ENCODE measurements at places on chromosomes 3 and 15.

DNA sequence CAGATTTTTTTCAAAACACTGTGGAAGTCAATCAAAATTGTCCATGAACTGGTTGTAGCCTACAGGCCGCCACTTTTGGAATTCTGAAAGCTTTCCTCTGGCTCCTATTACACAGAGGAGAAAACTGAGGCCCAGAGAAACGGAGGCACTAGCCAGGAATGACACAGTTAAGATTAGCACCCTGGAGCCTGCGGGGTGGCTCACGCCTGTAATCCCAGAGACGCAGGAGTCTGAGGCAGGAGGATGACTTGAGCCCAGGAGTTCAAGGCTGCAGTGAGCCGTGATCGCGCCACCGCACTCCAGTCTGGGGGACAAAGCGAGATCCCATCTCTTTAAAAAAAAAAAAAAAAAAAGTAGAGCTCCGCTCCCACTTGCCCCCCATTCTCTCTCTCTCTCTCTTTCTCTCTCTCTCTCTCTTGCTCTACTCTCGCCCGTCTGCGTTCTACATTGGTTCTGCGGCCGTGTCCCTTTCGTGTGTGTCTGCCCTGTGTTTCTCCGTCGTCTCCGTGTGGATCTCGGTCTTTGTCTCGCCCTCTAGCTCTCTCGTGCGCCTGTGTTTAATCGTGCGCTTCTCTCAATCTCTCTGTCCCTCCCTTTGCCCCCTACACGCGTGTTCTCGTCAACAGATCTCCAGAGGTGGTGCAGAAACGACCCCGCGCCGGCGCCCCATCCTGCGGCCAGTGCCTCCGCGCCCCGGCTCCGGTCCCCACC lies 512 bp upstream of the TRH start:
- no peak for DNase-seq

DNA sequence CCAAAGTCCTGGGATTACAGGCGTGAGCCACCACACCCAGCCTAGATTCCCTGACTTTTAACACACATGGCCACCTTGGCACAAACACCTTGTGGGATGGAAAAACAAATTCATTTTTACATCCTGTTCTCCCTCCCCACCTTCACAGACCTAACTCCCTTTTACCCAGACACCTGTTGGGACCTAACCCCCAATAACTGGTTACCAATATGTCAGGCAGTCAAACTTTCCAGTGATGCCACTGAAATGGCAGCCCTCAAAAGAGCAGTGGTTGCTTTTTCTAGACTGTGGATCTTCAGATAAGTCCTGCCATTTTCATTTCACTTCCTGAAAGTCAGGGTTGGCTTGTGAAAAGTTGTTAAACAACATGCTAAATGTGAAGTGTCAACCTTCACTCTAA lies 34.9 kb downstream of the SIN3A start:
- no peak for DNase-seq

DNA sequence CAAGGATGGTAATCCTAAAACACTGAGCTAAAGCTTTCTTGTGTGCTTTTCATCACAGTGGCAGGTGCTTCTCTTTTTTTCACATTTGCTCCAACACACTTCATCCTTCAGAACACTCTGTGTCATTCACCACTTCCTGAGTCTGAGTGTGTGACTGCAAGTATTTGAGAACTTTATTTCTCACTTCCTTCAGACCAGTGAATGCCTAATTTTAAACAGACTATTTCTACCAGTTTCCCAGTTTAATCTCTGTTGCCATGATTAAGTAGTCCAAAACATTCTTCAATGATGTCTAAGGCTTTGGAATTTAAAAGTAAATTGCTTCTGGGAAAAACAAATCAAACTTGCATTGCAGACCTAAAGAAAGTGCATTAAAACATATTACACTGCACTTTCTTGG lies 541.2 kb downstream of the RBMS3 start:
- DNase-seq: no peak

DNA sequence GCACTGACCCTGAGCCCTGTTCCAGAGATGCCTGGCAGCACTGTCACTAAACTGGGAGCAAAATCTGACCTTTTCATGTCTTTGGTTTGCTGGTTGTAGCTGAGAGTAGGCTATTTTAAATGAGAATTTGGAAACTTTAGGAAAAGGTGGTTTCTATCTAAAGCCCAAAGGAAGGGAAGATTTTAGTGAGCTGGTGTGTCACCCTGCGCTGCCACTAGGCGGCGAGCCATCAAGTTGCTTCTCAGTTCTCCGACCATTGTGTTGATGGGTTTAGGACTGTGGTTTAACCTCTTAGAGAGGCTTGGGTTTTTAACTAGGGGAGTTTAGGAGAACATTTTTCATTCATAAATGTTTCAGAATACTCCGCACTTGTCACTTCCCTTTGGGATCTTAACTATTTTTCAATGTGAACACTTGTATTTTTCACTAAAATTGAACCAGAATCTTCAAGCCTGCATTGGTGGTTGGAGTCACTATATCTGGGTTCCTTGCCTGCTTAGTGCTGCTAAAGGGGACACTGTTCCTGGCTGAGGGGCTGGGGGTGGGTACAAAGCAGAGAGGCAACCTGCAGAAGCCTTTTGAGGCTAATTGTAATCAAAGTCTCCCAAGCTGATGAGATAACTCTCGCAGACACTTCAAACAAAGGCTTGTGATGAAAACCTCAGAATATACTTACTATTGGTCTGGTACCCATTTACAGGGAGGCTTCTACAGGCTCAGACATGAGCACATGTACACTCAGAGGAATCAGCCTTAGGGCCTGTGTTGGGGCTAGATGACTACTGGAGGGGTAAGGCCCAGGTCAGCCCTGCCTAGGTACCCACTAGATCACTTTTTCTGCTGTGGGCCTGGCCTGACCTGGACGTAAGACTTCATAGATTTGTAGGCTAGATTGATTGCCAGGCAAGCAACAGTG lies 16.8 kb downstream of the EXOSC7 start:
- DNase-seq: peak; percentile 64

DNA sequence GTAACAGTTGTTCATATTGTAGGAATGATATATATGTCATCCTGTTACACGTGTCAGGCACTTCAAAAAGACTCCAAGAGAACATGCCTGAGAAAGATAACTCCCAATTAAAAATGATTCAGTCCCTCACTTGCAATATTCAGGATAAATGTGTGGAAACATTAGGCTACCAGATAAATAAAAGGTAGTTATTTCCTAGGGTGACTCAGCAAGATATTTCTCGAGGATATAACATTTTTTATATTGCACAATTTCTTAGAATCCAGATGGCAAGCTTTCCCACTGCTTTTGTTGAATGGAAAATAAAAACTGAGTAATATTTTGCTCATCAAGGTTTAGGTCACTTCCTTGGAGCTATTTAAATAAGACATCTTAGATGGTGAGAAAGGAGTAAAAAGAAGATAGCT lies 181.4 kb downstream of the GAP43 start:
- DNase-seq: no peak

- DNase-seq: peak; percentile 67
Measured at GRCh38 chr3:57026944-57027343, 33.5 kb upstream of the SPATA12 start.

DNA sequence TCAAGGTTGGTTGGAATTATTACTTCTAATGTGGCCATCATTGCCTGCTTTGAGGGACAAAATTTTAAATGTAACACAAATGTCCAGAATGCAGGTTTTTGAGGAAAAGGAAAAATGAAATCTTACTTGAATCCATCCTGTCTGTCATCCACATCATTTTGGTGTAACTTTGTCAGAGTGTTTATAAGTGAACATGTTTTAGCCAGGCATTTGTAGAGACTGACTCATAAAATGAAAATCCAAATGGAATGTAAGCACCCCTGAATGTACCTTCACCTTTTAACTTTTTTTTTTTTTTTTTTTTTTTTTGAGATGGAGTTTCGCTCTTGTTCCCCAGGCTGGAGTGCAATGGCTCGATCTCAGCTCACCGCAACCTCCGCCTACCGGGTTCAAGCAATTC lies 141.8 kb upstream of the BNIP2 start:
- no peak for DNase-seq

DNA sequence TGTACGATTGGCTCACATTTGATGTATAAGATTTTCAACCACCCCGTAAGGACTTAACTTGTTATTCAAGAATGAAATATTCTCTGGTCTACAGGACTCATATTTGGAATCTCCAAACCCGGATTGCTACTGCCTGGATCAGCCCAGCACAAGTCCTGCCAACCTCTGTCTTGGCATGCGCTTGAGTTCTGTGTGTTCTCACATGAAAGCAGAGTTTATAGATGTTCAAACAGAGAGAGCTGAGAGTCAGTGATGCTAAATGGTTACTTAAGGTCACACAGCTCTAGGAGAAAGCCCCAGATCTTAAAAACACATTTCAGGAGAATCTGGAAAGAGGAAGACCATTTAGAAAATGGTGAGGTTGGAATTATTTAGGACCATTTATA lies 268.0 kb upstream of the TBL1XR1 start:
- no peak for DNase-seq

- DNase-seq: no peak
Measured at GRCh38 chr3:17865631-17866030, 123.2 kb upstream of the TBC1D5 start.

- no peak for DNase-seq
Measured at GRCh38 chr15:25093455-25094029, 138.8 kb downstream of the SNRPN start.

DNA sequence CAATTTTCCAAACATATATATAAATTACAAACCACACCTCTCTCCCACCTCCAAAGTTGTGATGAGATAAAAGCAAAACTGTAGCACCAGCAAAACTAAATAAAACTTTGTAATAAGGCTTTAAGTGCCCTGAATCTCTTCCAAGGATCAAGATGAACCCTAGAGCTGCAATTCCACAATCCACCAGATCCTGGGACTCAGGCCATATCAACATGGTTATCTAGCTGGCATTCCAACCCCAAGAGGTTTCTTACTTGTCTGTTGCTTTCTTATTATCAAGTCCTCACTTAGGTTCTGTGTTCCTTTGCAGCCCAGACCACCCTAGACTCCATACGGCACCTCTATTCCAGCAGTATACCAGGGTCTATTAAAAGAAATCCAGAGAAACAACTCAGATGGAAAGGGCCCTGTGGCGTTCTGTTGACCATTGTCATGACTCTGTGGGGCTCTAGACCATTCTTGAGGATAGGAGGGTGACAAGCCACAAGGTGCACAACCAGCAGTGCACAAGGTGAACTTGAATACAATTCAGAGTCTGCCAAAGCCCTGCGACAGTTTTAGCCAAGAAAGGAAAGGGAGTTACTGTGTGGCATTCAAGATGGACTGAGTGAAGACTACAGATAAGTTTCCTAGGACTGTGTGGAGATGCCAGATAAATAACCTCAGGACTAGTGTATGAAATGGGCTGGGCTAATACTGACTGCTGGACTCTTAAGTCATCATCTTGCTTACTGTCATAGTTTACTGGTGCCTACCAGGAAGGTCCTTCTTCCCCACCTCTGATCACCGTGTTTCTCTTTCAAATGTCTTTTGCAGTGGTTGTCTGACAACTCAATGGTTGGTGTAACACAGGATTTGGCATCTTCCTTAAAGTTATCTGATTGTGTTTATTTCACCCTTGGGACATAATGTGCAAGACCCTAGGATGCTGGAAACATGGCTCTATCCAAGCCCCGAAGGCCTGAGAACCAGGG lies 27.2 kb downstream of the ACKR2 start:
- DNase-seq: no peak

DNA sequence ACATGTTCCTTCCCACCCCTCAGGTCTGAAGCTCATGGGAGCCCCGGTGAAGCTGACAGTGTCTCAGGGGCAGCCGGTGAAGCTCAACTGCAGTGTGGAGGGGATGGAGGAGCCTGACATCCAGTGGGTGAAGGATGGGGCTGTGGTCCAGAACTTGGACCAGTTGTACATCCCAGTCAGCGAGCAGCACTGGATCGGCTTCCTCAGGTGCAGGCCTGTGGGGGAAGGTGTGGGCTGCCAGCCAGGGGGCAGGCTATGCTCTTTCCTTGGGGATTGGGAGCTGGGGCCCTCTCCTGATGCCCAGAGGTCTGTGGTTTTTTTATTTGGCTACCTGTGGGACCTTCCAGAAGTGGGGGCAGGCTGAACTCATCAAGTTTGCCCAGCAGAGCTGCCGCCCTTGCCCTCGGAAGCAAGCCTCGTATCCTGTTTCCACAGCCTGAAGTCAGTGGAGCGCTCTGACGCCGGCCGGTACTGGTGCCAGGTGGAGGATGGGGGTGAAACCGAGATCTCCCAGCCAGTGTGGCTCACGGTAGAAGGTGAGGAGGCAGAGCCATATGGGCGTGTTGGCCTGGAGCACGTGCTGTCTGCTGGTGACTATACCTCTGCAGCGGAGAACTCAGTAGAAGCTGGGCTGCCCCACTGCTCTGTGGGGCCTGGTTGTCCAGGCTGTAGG lies 2.2 kb downstream of the TYRO3 start:
- DNase-seq: no peak

GRCh38 chr15:85746641-85747040 lies 48.1 kb downstream of the KLHL25 start:
- DNase-seq: no peak

DNA sequence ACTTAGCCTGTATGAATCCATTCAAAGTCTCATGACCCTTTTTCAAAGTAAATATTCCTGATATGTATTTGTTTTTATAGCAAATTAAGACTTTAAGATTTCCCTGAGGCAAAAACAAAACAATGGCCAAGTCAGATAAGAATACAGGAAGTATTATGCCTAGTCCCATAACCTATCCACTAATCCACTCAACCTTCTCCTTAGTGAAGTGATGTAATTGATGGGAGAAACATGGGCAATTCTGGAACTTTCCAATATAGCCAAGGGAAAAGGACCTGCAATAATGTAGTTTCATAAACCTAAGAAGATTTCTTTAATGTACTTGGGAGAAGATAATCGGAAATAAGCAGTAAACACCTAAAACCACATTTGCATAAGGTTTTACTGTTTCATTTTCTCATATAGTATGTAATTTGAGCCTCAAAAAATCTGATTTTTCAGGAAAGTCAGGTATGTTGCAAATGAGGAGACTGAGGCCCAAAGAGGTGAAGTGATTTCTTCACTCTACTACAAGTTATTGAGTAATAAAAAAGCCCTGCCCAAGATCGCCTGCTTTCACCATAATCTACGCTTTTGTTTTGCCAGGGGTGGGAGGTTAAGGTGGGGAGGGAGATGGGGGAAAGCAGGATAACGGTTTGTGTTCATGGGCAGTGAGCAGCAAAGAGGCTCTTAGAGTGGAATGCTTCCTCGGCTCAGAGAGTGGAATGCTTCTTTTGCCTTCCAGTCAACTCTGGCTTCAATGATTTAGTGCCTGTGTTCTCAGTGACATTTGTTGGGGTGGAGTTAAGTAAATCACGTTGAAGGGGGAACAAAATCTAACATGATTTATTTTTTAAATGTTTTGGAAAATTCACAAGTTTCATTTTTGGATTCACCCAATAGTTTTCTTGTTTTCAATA lies 95.0 kb upstream of the FNDC3B start:
- no peak for DNase-seq

GRCh38 chr15:88749699-88750098 lies 53.5 kb upstream of the ACAN start:
- peak; percentile 63 for DNase-seq
